ENCODE measurements at places on chromosomes 16 and 17.

- DNase-seq = no peak
Measured at GRCh38 chr16:12024429-12024828, 47.9 kb downstream of the SNX29 start.

- DNase-seq = no peak
Measured at GRCh38 chr17:38739305-38739704, 8.8 kb downstream of the PCGF2 start.

DNA sequence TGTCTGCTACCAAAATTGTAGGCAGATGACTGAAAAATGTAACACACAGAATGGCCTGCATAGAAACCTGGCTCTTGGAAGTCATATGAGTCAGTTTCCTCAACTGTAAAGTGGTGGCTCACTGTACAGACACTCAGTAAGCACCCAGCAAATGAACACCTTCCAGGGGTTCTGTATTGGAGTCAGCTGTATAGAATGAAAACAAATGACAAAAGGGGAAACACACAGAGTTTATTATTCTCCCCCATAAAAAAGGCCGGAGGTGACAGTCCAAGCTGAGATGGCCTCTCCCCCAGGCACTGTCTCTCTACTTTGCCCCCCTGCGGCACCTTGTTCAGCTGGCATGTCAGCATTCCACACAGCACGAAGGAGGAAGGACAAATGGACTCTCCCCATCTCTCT, 6.2 kb upstream of the MEOX1 start:
- DNase-seq = no peak

GRCh38 chr17:27473190-27473747, 17.0 kb downstream of the KSR1 start:
- no peak for DNase-seq

GRCh38 chr17:50354198-50354597, 8.3 kb downstream of the XYLT2 start:
- DNase-seq = no peak

GRCh38 chr16:54632322-54633220, 298.1 kb upstream of the IRX5 start:
- DNase-seq = peak; percentile 16

DNA sequence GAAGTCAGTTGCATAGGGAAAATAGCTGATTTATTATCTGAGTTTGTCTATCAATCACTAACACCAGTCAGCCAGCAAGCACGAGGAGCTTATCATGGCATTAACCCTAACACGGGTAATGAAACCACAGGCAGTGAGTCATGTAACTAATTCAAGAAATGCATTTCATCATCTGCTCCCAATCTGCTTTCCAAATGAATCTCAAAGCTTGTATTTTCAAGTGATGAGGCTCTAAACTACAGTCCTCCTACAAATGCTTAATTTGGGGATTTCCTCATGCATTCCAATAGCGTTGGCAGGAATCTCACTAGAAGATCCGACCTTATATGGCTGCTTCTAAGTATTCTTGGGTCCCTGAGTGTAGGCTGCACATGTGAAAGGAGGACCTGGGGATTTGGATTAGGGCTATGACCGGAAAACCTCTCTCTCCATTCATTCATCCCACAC, 118.4 kb upstream of the HSBP1 start:
- DNase-seq = no peak

DNA sequence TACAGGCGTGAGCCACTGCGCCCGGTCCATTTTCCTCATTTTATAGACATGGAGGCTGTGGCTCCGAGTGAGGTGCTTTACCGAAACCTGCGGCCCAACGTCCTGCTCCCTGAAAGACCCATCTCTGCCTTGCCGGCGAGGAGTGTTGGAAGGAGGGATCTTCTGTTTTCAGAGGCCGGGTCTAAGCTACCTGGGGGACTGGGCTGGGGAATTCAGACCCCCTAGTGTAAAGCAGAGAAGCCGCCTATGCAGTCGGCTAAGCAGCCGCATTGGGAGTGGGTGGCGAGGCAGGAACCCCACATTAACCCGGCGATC, 16.3 kb downstream of the MEOX1 start:
- DNase-seq = no peak

- DNase-seq = no peak
Measured at GRCh38 chr16:85751698-85752501, 1.0 kb upstream of the C16orf74 start.

All from COR-L47 (cell line).